AG08396 (cell line): ENCODE measurements at places on chromosomes 7 and 10.
A peak's percentile ranks its signal among the peaks of the same experiment; 100 is the strongest.

- no peak for DNase-seq
These were observed 58.7 kb upstream of the COL1A2 start for GRCh38 chr7:94336009-94336408.

- no peak for DNase-seq
These were observed 74.1 kb downstream of the HYCC1 start for GRCh38 chr7:22939842-22940241.

GRCh38 chr10:110207805-110208613 lies 604 bp downstream of the MXI1 start:
- DNase-seq: peak; percentile 41

DNA sequence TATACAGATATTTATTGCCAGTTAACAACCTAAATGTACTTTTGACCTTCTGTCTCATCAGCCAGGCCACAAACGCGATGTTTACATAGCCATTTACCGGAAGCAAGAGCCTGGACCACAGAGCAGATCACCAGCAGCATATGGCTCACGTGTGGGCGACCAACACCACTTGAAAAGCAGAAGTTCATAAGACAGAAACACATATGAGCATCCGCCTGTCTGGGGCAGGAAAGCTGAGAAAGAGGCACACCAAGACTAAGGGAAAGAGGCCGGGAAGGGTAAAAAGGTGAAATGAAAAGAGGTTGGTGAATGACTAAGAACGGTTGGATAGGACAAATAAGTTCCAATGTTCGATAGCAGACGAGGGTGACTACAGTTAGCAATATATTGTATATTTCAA lies 1.3 kb downstream of the ABCB1 start:
- no peak for DNase-seq

- DNase-seq: no peak
These were observed 75.6 kb upstream of the DDC start for GRCh38 chr7:50640779-50641178.

GRCh38 chr10:97230146-97230545 lies 44.4 kb upstream of the SLIT1 start:
- DNase-seq: no peak
